ENCODE measurements at places on chromosomes 13 and 19.

DNA sequence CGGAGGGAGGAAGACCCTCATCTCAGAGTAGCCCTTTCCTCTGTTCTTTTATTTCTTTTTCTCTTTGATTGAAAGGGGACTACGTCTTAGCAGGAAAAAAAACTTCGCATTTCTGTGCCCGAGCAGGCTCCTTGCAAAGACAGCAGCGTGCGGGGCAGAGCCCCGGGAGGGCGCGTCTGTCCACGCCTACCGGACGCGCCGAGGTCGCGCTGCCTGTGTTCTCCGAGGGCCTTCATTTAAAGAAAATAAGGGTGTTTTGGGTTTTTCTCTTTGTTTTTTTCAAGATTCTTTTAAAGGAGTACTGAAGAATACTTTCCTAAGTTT lies 29.2 kb downstream of the CERS1 start:
- DNase-seq, result no peak

DNA sequence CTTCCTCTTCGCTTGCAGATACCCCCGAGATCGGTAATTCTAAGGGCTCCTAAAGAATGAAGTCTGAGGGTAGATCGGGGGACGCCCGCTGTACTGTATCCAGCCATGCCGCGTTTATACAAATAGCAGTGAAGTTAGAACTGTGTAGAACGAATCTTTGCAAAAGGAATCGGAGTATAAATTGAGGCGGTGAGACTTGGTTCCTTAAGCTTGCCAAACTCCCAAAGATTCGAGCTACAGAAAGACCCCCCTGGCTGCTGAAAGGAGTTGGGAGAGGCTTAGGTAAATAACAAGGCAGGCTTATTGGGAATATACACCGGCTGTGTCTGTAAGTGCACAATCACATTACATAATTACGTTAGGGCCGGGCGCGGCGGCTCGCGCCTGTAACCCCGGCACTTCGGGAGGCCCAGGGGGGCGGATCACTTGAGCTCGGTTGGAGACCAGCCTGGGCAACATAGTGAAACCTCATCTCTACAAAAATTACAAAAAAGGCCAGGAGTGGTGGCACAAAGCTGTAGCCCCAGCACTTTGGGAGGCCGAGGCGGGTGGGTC lies 12.2 kb downstream of the TMEM160 start:
- DNase-seq, result peak; percentile 26

GRCh38 chr13:98273067-98273823 lies 96.2 kb upstream of the RNF113B start:
- DNase-seq, result no peak

DNA sequence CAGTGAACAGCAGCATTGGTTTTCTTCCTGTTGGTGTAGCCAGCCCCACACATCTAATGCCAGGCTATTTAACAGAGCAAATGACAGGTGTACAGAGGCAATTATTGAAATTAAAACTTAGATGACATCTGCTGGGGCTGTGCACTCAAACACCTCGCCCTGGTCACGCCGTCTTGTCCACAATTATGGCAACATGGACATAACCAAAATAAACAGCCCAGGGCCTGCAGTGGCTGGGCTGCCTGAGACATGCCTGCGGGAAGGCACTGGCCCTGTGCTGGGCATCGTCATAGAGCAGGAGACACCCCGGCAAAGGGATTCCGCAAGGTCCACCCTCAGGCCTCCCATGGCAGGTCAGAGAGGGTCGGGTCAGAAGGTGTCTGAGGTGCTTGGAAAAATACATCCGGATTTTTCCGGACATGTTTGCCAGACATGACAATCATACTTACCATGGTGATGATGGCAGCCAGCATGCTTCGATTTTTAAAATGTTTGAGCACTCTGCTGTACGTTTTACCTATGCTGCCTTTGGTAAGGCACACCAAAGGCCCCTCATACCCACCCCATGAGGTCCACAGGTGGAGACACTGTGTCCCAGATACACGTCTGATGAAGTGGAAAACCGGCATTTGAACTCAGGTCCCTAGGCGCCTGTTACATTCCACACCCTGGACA lies 47.8 kb downstream of the TSHZ3 start:
- DNase-seq, result no peak

DNA sequence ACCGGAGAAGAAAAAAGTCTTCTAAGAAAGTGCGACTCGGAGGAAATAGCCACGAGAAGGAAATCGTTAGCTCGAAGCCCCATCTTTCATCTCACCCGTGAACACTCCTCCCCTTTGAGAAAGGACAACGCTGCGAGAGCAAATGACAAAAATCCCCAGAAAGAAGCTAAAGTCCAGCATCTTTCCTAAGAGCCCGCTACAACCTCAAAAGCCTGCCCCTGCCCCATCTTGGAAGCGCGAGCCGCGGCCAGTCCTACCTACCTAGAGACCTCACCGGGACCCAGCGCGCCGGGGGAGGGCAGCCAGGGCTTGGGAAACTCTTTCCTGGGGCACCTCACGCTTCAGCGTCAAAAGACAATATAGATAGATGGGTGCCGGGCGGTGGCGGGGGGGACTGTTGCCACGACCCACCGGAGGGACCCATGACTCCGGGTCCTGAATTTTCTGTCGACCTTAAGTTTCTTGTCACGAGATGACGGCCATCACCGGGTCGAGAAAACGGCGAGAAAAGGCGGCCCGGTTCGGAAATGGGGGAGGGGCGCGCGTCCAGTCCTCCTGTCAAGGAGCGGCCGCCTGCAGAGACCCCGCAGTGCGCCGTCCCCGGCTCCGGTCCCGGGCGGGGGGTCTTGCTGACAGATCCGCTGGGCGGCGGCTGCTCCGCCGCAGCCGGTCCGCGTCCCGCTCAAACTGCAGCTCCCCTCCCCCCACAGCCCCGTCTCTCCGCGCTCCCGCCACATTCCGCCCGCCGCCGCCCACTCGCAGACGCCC lies 65.9 kb downstream of the KCNRG start:
- DNase-seq, result peak; percentile 67

DNA sequence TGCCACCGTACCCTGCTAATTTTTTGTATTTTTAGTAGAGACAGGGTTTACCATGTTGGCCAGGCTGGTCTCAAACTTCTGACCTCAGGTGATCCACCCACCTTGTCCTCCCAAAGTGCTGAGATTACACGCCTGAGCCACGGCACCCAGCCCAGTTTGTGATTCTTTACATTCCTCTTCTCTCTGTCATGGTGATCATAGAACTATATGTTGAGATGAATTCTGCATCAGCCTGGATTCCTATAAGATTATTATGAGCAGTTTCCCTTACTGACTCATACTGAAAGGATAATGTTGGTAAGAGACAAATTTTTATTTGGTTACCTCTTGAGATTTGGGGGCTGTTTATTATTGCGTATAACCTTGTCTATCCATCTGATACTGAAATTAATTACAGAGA lies 121.5 kb upstream of the CSNK1A1L start:
- no peak for DNase-seq

DNA sequence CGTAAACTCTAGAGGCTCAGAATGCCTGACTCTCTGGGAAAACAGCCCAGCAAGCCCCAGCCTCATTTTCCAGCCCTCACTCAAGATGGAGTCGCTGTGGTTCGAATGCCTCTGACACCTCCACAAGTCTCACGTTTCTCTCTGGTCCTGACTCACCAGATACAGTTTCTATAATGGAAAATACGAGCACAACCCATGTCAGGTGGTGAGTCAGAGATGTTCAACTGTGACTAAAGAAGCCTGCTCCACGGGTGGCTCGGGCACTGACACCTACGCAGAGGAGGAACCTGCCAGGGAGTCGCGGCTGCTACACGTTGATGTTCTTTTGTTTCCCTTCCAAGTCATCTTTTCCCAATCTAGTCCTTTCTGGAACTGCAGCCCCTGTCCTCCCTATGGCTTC lies 87.1 kb upstream of the STK24 start:
- peak; percentile 85 for DNase-seq

- DNase-seq, result no peak
These were observed 9.7 kb upstream of the CEBPA start for GRCh38 chr19:33312065-33312464.

GRCh38 chr19:13215572-13216380 lies 65.6 kb downstream of the IER2 start:
- DNase-seq, result peak; percentile 51

GRCh38 chr19:18543814-18544475 lies 572 bp upstream of the FKBP8 start:
- peak; percentile 92 for DNase-seq

DNA sequence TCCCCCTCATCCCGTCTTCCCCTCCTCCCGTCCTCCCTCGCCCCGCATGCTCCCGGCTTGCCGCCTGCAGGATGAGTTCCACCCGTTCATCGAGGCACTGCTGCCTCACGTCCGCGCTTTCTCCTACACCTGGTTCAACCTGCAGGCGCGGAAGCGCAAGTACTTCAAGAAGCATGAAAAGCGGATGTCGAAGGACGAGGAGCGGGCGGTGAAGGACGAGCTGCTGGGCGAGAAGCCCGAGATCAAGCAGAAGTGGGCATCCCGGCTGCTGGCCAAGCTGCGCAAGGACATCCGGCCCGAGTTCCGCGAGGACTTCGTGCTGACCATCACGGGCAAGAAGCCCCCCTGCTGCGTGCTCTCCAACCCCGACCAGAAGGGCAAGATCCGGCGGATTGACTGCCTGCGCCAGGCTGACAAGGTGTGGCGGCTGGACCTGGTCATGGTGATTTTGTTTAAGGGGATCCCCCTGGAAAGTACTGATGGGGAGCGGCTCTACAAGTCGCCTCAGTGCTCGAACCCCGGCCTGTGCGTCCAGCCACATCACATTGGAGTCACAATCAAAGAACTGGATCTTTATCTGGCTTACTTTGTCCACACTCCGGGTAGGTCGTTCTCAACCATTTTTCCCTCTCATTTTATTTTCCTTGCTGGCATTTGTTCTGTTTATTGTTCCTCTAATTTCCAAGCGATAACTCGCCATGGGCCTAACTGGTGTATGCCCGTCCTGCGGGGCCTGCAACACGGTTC lies 29.8 kb downstream of the NFIX start:
- no peak for DNase-seq

Measured in activated naive CD4-positive, alpha-beta T cell treated with anti-CD3 and anti-CD28 coated beads for 36 hours (primary cell).